ENCODE measurements at places on chromosomes 12 and 14. TPM values are rescaled to one million over a fixed set of nuclear protein-coding genes. Genes with fewer than 3 reads are reported as not detected.

- H3K4me1 ChIP-seq, result peaks cover 12% of the 10 kb centered on the region
- no peaks in the 10 kb centered on the region for H3K27me3 ChIP-seq
- DNase-seq, result no peak
- H3K27ac ChIP-seq, result no peak overlapping the region
Measured at GRCh38 chr12:49984476-49985359, 12.0 kb downstream of the AQP6 start.

GRCh38 chr12:114266536-114266935 lies 139.4 kb downstream of the TBX5 start:
- no peaks in the 10 kb centered on the region for H3K27me3 ChIP-seq
- no peak for DNase-seq
- no peaks in the 10 kb centered on the region for H3K36me3 ChIP-seq
- H3K4me1 ChIP-seq, result no peaks in the 10 kb centered on the region
- no peak overlapping the region for H3K27ac ChIP-seq

GRCh38 chr12:52390739-52391617 lies 5.5 kb upstream of the KRT84 start:
- no peak overlapping the region for H3K27ac ChIP-seq
- H3K27me3 ChIP-seq, result peaks cover 29% of the 10 kb centered on the region
- H3K4me1 ChIP-seq, result no peaks in the 10 kb centered on the region
- H3K4me3 ChIP-seq, result no peak overlapping the region
- DNase-seq, result no peak

GRCh38 chr14:96987771-96988170 lies 190.6 kb downstream of the VRK1 start:
- no peak overlapping the region for H3K4me3 ChIP-seq
- H3K36me3 ChIP-seq, result no peaks in the 10 kb centered on the region
- no peaks in the 10 kb centered on the region for H3K4me1 ChIP-seq
- no peaks in the 10 kb centered on the region for H3K27me3 ChIP-seq
- H3K27ac ChIP-seq, result no peak overlapping the region

- no peaks in the 10 kb centered on the region for H3K27me3 ChIP-seq
- no peaks in the 10 kb centered on the region for H3K36me3 ChIP-seq
- no peak overlapping the region for H3K27ac ChIP-seq
Measured at GRCh38 chr12:109641422-109641821, 67.8 kb downstream of the MVK start.

DNA sequence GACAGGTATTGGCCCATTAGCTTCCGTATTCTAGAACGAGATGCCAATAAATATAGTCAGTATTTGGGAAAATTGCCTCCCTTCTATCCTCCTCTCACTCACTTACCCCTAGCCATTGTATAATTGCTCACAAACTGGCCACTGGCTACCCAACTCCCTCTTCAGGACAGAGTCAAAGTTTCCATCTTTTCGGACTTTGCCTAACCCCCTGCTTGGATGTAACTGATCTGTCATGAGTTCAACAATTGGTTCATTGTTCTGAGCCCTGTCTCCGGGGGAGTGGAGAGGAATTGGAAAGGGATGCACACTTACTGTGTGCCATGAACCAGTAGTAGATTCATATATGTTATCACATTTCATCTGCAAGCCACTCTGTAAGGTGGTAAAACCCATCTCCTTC lies 12.2 kb downstream of the MYRFL start:
- no peak overlapping the region for H3K4me3 ChIP-seq
- no peaks in the 10 kb centered on the region for H3K4me1 ChIP-seq
- H3K27ac ChIP-seq, result no peak overlapping the region
- H3K27me3 ChIP-seq, result peaks cover 8% of the 10 kb centered on the region

- no peak overlapping the region for H3K4me3 ChIP-seq
- H3K36me3 ChIP-seq, result no peaks in the 10 kb centered on the region
- DNase-seq, result no peak
- H3K4me1 ChIP-seq, result no peaks in the 10 kb centered on the region
- no peaks in the 10 kb centered on the region for H3K27me3 ChIP-seq
- H3K27ac ChIP-seq, result no peak overlapping the region
Measured at GRCh38 chr12:49288922-49289555, 5.9 kb upstream of the PRPH start.

GRCh38 chr12:74957231-74957630 lies 252.4 kb downstream of the KCNC2 start:
- no peaks in the 10 kb centered on the region for H3K4me1 ChIP-seq
- H3K4me3 ChIP-seq, result no peak overlapping the region
- no peak overlapping the region for H3K27ac ChIP-seq

DNA sequence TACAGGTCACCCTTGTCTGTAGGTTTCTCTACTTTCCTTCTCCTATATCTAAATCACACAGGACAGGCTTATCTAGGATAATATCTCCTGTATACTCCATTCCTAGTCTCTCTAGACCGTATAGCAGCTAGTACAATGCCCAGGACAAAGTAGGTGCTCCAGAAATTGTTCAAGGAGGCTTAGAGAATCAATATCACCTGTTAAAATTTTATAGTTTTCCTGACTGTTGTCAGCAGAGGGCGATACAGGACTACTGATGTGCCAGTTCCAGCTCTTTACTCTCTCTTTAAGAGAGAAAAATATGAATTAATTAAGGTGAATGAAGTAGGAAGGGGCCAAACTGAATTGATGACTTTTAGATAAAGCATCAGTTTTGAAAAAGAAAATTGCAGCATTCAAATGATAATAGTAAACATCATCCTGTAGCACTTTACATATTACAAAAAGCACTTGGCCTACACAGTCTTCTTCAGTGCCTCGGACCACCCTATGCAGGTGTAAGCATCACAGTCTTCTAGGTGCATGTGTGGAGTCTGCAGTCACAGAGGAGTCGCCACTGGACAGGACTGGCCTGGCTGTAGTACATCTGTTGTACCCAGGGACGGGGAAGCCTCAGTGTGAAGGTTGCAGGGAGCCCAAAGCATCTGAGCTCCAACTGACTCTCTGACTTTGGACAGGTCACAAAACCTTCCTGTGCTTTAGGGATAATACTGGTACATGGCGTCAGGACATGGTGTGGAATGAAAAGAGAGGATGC lies 61.9 kb upstream of the MAX start:
- H3K27ac ChIP-seq, result no peak overlapping the region
- no peaks in the 10 kb centered on the region for H3K4me1 ChIP-seq
- no peaks in the 10 kb centered on the region for H3K27me3 ChIP-seq
- peak; percentile 43 for DNase-seq
- H3K4me3 ChIP-seq, result no peak overlapping the region

- no peaks in the 10 kb centered on the region for H3K27me3 ChIP-seq
- no peaks in the 10 kb centered on the region for H3K4me1 ChIP-seq
- no peaks in the 10 kb centered on the region for H3K36me3 ChIP-seq
- H3K27ac ChIP-seq, result no peak overlapping the region
- no peak for DNase-seq
Measured at GRCh38 chr12:58066296-58066695, 124.9 kb downstream of the ATP23 start.

DNA sequence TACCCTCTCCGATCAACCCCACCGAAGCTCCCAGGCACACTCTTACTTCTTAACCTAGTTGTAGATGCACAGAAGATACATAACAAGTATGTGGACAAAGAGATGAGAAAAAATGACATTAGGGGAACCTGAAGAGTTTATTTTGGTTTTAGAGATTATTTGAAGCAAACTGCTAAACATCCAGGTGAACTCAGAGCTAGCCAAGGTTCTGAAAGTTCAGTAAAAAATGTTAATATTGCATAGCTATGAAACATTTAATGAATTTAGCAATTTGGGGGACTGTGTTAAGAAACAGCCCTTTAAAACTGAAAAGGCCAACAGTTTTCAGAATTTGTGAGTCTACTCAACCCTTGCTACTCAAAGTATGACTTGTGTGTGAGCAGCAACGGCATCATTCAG lies 174.4 kb downstream of the NAV3 start:
- no peak overlapping the region for H3K4me3 ChIP-seq
- H3K27ac ChIP-seq, result no peak overlapping the region
- H3K36me3 ChIP-seq, result peaks cover 47% of the 10 kb centered on the region
- H3K4me1 ChIP-seq, result no peaks in the 10 kb centered on the region

GRCh38 chr12:46089414-46090162 lies 99.2 kb upstream of the SCAF11 start:
- no peaks in the 10 kb centered on the region for H3K4me1 ChIP-seq
- no peak for DNase-seq
- no peak overlapping the region for H3K27ac ChIP-seq
- no peaks in the 10 kb centered on the region for H3K36me3 ChIP-seq
- no peak overlapping the region for H3K4me3 ChIP-seq

DNA sequence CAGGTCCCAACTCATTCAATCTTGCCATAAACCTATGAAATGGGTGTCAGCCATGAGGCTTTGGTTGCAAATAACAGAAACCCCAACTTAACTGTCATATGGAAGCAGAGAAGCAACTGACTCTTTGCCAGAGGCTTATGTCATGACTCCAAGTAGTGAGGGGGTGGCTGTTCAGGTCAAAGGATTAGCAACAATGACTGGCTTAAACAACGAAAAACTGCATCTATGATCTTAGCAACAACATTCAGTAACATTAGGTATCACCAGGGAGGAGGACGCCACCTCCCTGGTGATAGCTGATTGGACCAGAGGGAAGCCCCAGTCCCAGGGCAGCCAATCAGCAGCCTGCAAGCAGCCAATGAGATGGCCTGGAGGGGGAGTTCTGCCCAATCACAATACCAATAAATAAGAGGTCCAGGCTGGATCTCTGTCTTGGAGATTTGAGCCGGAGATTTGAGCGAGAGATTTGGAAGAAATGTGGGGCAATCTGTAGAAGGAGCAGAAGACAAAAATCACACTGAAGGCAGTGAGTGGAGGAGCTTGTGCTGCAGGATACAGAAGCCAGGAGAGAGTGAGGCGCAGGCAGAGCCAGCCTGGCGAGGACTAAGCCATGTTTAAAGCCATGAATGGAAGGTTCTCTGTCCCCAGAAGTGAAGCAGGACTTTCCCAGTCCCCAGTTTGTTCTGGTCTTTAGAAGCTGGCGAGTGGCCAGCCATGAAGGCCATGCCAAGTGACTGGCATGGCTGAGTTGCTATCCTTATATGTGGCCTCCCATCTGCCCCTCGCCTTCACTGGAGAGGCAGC lies 93.3 kb downstream of the CALM1 start:
- H3K27ac ChIP-seq, result no peak overlapping the region
- no peaks in the 10 kb centered on the region for H3K27me3 ChIP-seq
- H3K36me3 ChIP-seq, result no peaks in the 10 kb centered on the region
- H3K4me3 ChIP-seq, result no peak overlapping the region

GRCh38 chr14:81449114-81449513 lies 49.0 kb upstream of the STON2 start:
- no peak for DNase-seq
- no peaks in the 10 kb centered on the region for H3K4me1 ChIP-seq
- no peak overlapping the region for H3K27ac ChIP-seq
- H3K27me3 ChIP-seq, result no peaks in the 10 kb centered on the region
- H3K36me3 ChIP-seq, result no peaks in the 10 kb centered on the region

DNA sequence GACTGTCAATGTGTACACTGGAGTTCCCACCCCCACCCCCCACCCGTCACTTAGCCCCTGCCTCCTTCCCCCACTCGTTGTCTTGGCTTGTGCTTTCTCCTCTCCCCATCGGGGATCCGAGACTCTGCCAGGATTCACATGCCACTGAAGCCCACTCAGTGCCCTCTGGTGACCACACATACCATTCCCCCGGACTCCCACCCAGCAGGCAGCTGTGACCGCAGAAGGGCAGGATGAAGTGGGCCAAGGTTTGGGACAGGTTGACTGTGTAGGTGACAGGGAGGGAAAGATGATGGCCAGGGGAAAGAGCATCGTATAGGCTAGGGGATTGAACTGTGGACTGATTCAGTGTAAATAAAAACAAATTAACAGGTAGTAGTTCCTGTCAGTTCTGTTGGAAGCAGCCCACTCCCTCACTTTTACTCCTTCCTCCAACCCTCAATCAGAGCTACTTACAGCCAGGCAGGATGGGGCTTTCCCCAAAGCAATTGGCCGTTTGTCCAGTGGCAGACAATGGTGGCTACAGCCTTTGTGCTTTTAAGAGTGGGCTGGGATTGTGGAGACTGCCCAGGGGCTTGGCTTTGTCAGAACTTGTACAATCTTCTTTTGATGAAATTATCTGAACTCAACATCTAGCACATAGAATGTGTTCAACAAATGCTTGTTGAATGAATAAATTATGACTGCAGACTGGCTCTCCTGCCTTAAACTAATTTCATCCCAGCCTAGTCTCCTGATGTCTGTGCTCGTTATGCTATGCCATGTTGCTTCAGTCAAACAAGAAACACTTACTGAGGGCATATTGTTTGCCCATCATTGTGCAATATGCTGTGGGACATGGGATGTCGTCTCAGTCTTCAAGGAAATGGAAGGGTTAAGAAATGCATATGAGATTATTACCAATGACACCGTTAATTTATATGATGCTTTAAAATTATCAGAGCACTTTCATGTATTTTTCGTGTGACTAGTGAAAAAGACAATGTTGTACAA lies 30.2 kb downstream of the TTC9 start:
- no peaks in the 10 kb centered on the region for H3K36me3 ChIP-seq
- H3K4me1 ChIP-seq, result no peaks in the 10 kb centered on the region
- DNase-seq, result no peak
- H3K4me3 ChIP-seq, result no peak overlapping the region
- H3K27me3 ChIP-seq, result no peaks in the 10 kb centered on the region
- no peak overlapping the region for H3K27ac ChIP-seq

DNA sequence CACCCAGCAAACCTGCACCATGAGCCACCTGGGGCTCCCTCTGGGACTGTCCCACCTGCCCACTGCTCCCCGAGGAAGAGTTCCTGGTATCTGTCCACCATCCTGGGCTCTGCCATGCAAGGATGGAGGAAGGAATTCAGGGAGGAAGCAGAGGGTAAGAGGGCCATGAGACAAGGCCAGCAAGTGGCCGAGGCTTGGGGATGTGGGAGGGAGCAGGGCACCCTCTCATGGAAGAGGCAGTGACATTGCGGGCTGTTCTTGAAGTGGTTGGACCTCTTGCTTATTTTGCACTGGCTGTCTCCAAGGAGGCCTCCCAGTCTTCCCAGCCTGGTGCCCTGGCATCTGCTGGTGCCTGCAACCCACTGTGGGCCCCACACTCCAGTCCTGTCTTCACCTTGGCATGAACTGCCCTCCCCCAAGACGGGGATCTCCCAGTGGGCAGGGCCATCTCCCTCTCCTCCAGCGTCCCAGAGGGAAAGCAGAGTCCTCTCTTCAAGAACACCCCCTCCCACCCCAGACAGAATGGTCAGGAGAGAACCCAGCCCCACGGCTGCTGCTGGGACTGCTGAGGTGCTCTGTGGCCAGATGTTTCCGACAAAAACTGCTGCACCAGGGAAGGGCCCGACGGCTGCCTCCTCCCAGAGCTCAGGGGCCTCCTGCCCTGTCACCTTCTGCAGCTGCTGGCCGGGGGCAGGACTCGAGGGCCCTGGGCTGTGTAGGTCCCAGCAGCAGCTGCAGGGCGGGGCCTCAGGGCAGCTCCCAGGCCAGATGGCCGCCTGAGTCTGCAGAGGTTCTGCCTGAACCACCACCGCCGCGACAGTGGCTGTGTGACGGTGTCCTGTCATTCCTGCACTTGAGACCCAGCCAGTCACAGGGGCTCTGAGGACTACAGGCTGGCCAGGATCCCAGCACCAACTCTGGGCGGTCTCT lies 1.8 kb upstream of the AKT1 start:
- H3K36me3 ChIP-seq, result peaks cover 24% of the 10 kb centered on the region
- H3K4me3 ChIP-seq, result no peak overlapping the region
- H3K4me1 ChIP-seq, result peaks cover 42% of the 10 kb centered on the region
- H3K27me3 ChIP-seq, result no peaks in the 10 kb centered on the region
- no peak for DNase-seq
- H3K27ac ChIP-seq, result no peak overlapping the region

The SNRPF gene
- 25.9 TPM for total RNA-seq

The CLEC1B gene
- not detected for total RNA-seq

The PPP2R3C gene
- total RNA-seq, result 21.7 TPM

The TESPA1 gene
- not detected for total RNA-seq

The FBRSL1 gene
- 0.66 TPM for total RNA-seq

The FSCB gene
- not detected for total RNA-seq

The PIWIL1 gene
- not detected for total RNA-seq

The CLEC1A gene
- not detected for total RNA-seq

The ZFHX2 gene
- not detected for total RNA-seq

The ARHGEF25 gene
- total RNA-seq, result 107 TPM

The KLHL42 gene
- 21.1 TPM for total RNA-seq
